ENCODE measurements at places on chromosomes 3 and 15.

DNA sequence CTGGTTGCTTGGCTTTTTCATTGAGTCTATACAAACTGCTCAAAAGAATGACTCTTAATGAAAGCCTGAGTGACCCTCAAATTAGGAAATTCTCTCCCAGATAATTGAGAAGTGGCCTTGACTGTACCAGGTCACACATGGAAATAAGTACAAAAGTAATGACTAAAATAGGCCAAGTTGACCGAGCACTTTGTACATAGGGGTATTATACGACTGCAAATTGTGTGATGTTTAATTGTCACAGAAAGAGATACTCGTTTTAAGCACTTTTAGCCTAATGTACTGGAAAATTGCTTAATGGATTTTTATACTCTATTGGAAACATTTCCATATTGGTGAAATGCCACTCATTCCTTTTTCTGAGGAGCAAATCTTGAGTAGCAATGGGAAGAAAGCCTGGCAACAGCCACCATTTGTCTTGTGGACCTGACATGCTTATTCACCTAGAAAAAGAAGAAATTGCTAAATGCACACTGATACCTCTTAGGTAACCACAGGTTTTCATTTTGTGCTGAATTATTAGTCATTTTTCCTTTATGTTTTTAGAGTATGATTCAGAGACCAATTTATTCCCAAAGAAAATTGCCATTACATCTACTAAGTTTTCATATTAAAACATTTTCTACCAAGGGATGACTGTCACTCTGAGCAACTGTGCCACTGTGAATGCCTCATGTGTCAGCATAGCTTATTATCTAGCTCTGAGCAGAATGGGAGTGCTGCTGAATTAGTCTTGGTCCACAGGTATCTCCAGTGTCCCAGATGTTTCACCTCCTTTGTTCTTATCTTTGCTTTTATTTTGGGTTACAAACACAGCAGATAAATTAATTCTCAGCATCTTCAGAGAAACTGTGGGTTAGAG is 8.9 kb upstream of the PXK start:
- no peak for DNase-seq

DNA sequence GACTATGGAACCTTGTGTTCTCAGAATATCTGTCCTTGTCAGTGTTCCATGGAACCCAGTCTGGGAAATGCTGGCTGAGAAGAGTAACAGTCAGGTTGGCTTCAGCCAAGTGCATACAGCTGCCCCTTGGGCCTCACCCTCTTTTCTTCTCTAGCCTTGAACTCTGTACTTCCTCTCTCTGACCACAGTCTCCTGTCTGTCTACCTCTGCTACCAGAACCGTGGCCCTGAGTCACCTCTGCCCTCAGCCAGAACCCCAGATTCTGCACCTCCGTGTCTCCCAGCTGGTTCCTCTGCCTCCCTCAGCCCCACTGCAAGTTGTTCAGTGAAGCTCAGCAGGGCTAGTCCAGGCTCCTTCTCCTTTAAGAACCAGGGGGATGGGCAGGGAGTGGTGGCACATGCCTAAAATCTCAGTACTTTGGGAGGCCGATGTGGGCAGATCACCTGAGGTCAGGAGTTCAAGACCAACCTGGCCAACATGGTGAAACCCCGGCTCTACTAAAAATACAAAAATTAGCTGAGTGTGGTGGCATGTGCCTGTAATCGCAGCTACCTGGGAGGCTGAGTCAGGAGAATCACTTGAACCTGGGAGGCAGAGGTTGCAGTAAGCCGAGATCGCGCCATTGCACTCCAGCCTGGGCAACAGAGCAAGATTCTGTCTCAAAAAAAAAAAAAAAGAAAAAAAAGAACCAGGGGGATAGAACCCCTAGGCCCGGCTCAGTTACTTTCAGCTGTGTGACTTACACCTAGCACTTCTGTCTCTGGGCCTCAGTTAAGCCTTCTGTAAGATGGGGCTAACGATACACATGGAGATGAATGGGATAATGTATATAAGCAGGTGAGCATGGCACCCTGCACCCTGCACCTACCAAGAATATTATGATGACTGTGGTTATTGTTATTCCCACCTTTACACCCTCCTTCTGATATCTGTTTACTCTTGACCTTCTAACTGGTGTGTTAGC is 24.3 kb upstream of the TATDN2 start:
- no peak for DNase-seq

DNA sequence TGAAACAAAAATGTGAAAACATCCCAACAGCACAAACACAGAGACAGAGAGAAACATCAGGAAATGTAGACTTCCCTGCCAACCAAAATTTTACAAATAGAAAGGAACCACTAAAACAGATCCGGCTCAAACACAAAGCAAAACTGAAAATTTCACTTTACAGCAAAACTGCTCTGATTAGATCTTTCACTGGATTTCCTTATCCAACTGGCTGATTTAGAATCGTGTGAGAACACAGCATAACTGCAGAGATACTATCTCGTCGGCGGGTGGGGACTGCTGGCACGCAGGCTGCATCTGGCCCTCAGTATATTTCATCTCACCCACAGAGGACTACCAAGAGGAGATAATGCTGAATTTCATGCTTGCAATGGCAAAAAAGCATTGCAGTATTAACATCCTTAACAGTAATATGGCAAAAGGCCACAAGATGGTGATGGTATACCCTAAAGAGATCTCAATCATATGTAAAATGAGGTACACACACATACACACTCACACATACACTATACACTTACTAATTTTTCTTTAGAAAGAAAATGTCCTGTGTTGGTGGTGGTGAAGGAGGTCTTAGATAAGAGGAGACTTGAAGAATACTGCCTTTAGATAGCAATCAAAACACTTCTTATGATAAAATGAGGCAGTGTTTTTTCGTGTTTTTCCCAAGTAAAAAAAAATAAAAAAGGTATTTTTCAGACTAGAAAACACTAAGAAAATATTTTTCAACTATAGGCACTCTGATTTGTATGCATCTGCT is 10.6 kb upstream of the LEO1 start:
- no peak for DNase-seq

DNA sequence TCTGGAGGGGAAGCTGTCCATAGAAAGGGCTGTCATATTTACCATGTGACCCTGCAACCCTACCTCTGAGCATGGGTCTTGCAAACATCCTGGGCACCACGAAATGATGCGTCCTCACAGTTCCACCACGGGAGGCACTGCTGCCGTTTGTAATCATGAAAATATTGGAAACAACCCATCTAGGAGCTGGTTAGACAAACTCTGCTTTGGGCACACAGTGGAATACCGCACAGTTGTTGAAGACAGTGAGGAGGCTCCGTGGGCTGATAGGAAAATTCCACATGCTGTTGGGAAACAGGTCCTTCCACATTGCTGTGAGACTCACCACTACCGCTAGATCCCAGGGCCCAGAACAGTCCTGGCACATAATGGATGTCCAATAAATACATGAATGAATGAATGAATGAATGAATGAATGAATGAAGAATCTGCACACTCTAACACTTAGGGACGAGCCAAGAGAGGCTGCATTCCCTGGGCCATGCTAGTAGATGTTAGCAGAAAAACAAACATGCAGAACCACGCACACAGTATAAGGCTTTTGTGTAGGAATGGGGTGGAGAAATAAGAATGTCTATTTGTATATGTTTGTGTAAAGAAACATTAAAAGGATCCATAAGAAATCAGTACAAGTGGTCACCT is 40.6 kb downstream of the TPRA1 start:
- no peak for DNase-seq

GRCh38 chr3:113103588-113103987 is 107.8 kb upstream of the BOC start:
- DNase-seq: no peak

DNA sequence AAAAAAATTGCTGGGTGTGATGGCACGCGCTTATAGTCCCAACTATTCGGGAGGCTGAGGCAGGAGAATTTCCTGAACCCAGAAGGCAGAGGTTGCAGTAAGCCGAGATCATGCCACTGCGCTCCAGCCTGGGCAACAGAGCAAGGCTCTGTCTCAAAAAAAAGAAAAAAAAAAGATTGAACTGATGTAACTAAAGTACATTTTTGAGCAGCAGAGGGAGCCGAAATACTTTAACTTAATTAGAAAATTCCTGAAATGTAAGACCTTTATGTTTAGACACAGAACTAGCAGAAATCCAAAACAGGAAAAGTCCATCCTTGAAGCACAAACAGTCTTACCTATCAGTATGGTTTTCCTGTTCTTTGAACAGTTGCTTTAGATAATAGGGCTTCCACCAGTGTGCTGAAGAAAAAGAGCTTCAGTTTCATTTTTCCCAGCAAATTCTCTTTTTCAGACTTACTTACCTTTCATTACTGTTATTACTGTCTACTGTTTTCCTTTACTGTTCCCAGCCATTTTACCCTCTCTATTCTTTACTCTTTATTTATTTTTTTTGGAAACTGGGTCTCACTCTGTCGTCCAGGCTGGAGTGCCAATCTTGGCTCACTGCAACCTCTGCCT is 33.4 kb upstream of the ZNF609 start:
- no peak for DNase-seq

- no peak for DNase-seq
Measured at GRCh38 chr3:141231952-141232823, 563 bp downstream of the PXYLP1 start.

GRCh38 chr3:158794936-158795518 is 6.8 kb upstream of the MFSD1 start:
- DNase-seq: no peak

All from ecto neural progenitor cell (in vitro differentiated cells).